ENCODE measurements at places on chromosomes 7 and 10.
A peak's percentile ranks its signal among the peaks of the same experiment; 100 is the strongest.

DNA sequence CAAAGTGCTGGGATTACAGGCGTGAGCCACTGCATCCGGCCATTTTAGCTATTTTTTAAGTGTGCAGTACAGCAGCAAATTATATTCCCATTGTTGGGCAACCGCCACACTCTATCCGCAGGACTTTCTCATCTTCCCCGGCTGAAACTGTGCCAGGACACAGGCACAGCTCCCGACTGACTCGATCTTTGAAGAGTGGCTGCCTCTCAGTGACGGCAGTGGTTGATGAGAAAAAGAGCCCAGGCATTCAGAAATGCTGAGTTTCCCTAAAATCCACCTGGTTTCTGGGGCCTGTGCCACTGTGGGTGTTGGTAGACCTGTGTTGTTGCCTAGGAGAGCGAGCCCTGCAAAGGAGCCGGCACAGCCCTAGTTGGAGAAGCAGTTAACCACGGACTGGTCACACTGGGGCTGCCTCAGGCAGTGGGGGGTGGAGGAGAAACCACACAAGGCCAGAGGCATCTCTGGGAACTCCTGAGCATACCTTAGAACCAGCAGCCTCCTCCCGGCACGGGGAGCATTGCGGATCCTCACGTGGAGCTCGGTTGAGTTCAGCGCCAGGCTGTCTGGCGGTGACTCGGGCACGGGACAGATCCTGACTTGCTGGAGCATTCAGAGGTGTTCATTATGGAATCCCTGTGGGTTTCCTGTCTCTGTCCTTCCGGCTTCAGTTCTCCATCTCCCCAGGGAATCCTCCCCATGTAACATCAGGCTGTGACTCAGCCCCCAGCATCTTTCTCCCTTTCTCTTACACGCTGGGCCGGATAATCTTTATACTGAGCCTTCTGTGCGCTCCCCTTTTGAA, 16.2 kb downstream of the PFKFB3 start:
- DNase-seq = no peak

- no peak for DNase-seq
Observed at GRCh38 chr10:104806801-104807200, 165.7 kb downstream of the SORCS3 start.

- DNase-seq = peak; percentile 20
Observed at GRCh38 chr7:7696458-7697119, 21.8 kb downstream of the RPA3 start.

DNA sequence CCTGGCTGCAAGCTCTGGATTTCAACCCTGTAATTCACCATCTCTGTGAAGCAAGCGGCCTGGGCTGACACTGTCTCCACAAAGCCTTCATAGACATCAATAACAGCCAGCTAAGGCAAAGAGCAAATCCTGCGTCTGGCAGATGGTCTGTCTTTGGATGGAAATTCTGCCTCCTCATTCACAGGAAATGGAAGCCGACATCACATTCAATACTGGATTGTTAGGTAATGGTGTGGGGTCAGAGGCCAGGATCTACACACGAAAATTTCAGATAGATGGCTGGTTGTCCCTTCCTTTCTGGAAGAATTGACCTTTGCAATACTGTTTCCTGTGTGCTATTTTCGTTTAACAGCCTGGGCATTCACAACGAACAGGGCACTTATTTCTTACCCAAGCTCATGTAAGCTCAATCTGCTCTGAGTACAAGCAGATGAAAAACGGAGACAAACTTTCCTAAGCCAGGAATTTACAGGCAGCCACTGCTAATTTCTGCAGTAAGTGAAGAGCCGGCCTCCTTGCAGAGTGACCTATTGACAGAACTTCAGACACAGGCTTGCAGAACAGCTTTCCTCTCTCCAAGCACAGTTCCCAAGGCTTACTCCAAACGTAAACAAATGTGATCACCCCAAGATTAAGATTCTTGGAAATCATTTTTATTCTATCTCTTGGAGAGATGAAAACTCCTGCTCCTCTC, 3.1 kb upstream of the ADAM12 start:
- DNase-seq = peak; percentile 50

DNA sequence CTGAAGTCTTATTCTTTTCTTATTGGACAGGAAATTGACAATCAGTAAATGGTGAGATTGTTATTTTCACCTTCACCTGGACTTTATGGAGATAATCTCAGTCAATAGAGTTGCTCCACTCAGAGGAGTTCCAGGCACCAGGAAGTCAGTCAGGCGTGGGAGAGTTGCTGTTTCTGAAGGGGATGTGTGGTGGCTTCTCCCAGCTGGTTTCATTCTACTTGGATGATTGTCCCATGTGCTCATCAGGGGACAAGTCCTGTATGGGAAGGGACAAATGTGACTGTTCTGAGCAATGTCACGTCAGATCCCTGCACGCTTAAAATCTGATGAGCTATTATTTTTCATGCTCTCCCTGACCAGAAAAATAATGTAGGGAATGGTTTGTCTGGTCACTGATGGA, 222.5 kb upstream of the PITRM1 start:
- no peak for DNase-seq

DNA sequence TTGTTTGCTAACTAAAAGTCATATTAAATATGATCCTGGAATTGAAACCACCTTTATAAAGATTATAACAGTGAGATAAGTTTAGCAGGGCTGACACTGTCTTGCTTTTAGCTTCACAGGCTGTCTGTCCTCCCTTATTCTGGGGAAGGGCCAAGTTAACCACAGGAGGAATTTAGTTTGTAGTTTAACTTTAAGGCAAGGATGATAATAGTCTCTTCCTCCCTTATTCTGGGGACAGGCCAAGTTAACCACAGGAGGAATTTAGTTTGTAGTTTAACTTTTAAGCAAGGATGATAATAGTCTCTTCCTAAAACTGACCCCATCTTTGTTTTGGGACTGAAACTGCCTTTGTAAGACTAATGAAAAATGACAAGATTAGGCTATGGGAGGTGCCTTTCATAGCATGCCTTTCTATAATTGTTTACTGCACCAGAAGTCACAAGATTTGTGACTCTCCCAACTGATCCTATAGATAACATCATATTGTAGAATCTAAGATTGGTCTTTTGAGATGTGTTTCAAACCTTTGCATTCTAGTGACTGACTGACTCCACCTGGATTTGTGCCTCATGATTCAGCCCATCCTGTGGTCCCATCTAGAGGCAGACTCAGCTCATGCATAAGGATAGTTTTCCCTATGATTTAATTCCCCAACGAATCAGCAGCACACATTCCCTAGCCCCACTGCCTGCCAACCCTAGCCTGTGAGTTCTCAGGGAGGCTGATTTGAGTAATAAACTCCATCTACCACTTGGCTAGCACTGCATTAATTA, 212.0 kb downstream of the MAGI2 start:
- DNase-seq = no peak

- DNase-seq = peak; percentile 98
Observed at GRCh38 chr7:12728192-12728538, 40.7 kb downstream of the ARL4A start.

DNA sequence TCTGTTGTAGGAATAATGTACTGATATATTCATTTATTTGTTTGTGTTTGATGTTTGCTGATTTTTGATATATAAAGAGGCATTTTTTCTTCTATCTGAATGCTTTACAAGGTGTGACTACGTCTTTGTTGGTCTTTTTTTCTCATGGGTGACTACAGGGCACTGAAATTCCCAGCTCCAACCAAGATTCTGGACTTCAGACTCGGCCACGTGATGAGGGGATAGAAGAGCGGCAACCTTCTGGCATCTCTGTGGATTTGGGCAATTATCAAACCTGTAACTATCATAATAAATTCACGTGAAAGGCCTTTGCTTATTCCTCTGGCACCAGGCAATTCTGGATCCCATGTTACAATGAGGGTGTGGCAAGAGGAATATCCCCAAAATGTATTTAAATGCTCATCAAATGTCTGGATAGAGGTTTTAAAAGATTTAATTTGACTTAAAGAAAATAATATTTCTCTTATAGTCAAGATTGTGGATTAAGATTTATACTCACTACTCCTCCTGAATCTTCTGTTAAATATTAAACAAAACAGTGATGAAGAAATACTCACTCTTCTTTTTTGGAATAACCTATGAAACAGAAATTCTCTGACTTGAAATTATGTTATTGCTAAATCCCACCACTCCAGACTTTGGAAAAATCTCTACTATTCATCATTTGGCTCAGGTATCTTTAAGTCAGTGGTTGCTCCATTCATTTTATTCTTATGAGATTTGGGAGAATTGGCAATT, 276.3 kb downstream of the GPR37 start:
- DNase-seq = no peak

- DNase-seq = peak; percentile 18
Observed at GRCh38 chr7:45663167-45663921, 89.2 kb downstream of the ADCY1 start.

GRCh38 chr7:73451780-73452398, 18.3 kb downstream of the FZD9 start:
- peak; percentile 71 for DNase-seq

GRCh38 chr7:91436655-91437054, 172.4 kb downstream of the FZD1 start:
- no peak for DNase-seq

GRCh38 chr10:25901199-25901598, 32.8 kb upstream of the MYO3A start:
- DNase-seq = no peak

DNA sequence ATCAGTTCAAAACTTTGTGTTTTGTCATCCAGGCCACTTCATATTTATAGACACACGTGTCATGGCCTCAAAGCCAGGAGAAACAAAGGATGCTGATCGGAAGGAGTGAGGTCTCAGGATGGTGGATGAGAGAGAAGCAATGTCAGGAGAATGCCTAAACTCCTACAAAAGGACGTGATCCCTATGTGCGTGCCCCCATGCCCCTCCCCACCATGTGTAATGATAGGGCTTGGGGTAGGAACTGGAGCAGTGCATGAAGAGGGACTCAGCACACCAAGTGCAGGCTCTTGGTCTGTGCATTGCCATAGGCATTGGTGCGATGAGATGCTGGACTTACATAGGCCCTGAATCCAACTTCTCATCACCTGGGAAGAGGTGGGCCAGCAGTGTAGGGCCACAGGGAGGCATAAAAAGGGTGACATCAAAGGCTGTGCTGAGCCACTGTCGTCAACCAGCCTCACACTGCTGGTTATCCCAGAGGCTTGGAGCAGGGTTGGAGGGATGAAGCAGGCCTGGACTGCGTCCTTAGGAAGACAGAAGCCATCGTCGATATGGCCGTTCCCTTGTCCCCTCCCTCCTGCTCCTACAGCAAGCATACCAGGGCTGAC, 46.9 kb upstream of the GDF10 start:
- no peak for DNase-seq

GRCh38 chr10:125160856-125161706, 718 bp upstream of the CTBP2 start:
- peak; percentile 86 for DNase-seq

GRCh38 chr7:159310457-159311171, 165.9 kb upstream of the VIPR2 start:
- no peak for DNase-seq

DNA sequence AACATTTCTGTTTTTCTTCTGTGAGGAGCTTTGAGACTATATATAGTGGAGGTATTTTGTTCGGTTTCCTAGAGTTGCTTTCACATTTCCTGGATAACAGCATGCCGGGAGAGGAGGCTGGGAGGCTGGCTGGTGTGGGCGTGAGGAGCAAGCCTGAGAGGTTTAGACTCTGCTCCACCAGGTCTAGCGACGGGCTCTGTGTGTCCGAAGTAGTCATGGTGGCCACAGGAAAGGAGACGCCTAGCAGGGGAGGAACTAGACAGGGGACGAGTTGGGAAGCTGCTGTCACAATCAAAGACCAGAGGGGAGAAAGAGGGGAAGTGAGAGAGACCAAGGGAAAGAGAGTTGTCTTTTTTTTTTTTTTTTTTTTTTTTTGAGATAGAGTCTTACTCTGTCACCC, 19.6 kb downstream of the PTPRE start:
- DNase-seq = peak; percentile 57

GRCh38 chr10:13382703-13383398, 34.8 kb upstream of the SEPHS1 start:
- no peak for DNase-seq

DNA sequence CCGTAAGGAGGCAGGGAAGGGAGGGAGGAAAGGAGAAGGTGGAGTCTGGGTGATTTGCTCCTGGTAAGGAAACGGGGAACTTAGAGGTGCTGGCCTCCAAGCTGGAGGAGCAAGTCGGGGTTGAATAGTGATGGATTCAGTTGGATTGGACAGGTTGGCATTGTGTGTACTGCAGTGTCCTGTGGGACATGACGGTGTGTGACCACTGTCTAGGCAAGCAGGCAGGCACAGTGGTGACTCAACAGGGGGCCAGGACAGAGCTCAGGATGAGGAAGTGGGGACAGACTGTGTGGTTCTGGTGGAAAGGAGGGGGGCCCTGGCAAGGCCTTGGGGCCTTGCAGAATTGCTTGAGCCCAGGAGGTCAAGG, 48.8 kb downstream of the COL26A1 start:
- no peak for DNase-seq

DNA sequence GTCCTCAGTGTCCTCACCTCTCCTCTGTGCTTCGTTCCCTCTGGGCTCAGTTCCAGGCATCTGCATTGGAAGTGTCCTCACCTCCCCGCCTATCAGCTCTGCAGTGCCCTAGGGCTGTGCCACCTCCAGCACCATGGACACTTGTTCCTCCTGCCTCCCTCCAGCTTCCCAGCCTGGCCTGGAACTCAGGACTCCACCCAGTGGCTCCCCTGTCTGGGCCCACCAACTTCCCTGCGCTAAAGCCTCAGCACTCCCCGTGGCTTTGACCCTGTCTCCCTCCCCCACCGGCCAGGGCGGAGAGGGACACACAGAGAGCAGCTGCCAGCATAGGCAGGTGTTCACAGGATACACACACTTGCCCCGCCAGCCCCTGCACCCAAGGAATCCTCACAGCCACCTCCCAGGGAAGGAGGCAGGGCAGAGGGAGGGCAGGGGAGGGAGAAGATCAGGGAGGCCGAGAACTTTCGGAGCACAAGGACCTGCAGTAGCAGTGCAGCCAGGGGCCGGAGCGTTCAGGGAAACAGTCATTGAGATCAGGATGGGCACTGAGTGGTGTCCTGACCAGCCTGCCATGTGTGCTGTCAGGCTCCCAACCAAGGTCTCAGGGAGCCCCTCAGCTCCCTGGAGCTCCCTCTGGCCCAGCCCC, 31.3 kb downstream of the ANXA8 start:
- DNase-seq = no peak

GRCh38 chr7:35792873-35793489, 7.9 kb upstream of the SEPTIN7 start:
- peak; percentile 46 for DNase-seq

- no peak for DNase-seq
Observed at GRCh38 chr7:127904670-127904985, 126.6 kb downstream of the LRRC4 start.

DNA sequence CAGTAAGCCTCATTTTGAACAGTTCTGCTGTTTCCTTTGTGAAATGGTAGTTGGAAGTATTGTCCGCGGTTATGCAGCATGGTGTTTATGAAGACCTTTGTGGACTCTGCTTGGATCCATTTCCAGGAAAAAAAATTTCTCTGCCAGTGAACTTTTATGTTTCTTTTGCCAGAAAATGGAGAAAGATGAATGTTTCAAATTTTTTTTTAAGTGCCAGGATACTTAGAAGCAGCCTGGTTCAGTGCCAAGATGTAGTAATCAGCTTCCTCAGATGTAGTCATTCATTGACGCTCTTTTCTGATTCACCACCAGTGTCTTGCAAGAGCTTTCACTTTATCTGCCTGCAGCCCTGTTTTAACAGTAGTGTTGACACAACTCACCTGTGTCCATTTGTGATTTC, 258.2 kb downstream of the SDK1 start:
- peak; percentile 13 for DNase-seq

GRCh38 chr10:6491841-6492609, 88.1 kb downstream of the PRKCQ start:
- no peak for DNase-seq
